Lower lobe of right lung (tissue), 2 donors: ENCODE measurements at places on chromosomes 6 and 20. TPM values are rescaled to one million over a fixed set of nuclear protein-coding genes. Genes with fewer than 3 reads are reported as not detected.

- H3K36me3 ChIP-seq = no peaks in the 10 kb centered on the region
- H3K27me3 ChIP-seq = no peaks in the 10 kb centered on the region
- H3K4me1 ChIP-seq = peaks cover 8% of the 10 kb centered on the region
- H3K4me3 ChIP-seq = no peak overlapping the region
Measured at GRCh38 chr6:137736048-137736818, 130.8 kb upstream of the TNFAIP3 start.

GRCh38 chr6:125802943-125803377, 12.2 kb downstream of the NCOA7 start:
- no peak for DNase-seq
- no peaks in the 10 kb centered on the region for H3K27me3 ChIP-seq
- no peak overlapping the region for H3K4me3 ChIP-seq
- peaks cover 6% of the 10 kb centered on the region for H3K36me3 ChIP-seq
- H3K27ac ChIP-seq = peak overlapping the region; percentile 20

DNA sequence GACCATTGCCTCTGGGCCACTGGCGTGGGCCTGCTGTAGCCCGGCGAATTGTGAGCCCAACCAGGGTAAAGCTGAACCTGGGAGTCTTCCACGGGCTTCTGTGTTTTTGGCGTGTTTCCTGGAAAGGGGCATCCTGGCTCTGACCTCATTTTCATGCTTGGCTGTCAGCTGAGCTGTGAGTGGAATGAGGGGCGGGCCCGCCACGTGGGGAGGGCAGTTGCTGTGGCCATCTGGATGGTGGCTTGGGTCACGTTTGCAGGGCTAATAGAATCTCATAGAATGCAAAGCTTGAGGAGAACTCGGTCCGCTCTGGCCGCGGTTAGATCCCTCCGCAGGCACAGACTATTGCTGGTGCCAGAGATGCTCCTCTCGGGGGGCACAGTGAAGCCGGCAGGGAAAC, 263.0 kb downstream of the SMOC2 start:
- H3K4me3 ChIP-seq = no peak overlapping the region
- DNase-seq = no peak
- peaks cover 6% of the 10 kb centered on the region for H3K27me3 ChIP-seq
- H3K27ac ChIP-seq = no peak overlapping the region
- no peaks in the 10 kb centered on the region for H3K36me3 ChIP-seq
- H3K4me1 ChIP-seq = no peaks in the 10 kb centered on the region

Gene CLPSL2
- not detected for total RNA-seq

DNA sequence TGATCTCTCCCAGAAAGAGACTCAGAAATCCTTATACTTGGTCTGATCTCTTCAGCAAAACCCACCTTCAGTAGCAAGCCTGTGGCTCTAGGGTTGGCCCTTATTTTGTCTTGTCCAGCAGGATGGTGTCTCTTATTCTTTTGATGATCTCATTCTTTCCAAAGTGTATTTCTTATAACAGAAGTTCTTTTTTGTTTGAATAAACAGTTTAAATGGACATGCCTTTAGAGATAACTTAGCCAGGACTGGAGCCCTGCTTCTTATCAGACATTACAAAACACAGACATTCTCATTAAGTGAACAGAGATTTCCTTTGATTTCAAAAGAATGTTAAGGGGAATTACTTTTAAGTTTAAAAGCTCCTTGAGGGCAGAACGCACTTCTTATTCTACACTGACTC, 31.7 kb downstream of the KCNS1 start:
- H3K36me3 ChIP-seq = peaks cover 46% of the 10 kb centered on the region
- no peaks in the 10 kb centered on the region for H3K4me1 ChIP-seq
- DNase-seq = no peak
- H3K4me3 ChIP-seq = no peak overlapping the region
- H3K27ac ChIP-seq = no peak overlapping the region

DNA sequence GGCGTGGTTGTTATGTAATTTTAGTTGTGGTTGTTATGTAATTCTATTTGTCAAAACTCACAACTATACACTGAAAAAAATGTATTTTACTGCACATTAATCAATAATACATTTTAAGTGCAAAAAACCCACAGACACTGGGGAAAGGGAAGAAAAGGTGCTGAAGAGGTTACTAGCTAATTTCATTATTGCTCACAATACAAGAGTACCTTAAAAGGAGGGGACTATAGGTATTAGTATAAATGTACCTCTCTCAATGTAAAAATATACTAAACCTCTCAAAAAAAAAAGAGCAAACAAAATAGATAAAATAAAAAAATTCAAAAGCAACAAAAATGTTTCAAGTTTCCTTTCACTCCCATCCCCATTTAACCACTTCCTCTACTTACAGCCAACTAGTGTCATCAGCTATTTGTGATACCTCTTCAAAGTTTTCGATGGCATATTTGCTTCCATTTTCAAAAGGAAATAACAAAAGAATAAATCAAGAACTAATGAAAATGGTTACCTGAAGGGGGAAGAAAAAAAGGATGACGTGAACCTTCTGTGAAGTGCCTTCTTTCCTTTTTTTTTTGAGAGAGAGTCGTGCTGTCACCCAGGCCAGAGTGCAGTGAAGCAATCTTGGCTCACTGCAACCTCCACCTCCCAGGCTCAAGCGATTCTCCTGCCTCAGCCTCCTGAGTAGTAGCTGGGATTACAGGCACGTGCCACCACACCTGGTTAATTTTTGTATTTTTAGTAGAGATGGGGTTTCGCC, 30.2 kb downstream of the RANBP9 start:
- no peak overlapping the region for H3K27ac ChIP-seq
- H3K4me1 ChIP-seq = peaks cover 11% of the 10 kb centered on the region
- H3K27me3 ChIP-seq = no peaks in the 10 kb centered on the region
- no peaks in the 10 kb centered on the region for H3K36me3 ChIP-seq

- H3K4me1 ChIP-seq = peaks cover 32% of the 10 kb centered on the region
- H3K4me3 ChIP-seq = no peak overlapping the region
- no peak overlapping the region for H3K27ac ChIP-seq
Measured at GRCh38 chr6:11585426-11586016, 48.0 kb downstream of the TMEM170B start.

Gene CFAP206
- 3.9 TPM for total RNA-seq

Gene CSNK2A1
- 86.3 TPM for total RNA-seq

DNA sequence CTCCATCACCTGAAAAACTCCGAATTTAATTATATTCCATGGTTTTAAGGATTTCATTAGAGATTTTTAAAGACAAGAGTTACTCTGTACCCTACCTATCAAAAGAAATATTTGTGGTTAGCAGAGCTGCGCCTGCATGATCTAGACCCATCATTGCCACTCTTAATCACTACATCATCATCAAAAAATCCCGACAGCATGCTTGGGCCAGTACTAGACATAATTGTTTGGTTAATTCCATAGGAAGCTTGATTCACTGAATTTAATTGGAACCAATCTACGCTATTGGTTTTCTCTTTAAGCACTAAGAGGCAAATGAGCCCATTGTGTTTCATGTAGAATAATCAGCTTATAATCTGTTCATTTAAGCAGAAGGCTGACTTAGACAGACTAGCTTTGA, 33.4 kb upstream of the RNF217 start:
- no peak overlapping the region for H3K27ac ChIP-seq
- DNase-seq = no peak
- H3K4me1 ChIP-seq = no peaks in the 10 kb centered on the region
- H3K36me3 ChIP-seq = no peaks in the 10 kb centered on the region
- H3K27me3 ChIP-seq = no peaks in the 10 kb centered on the region

DNA sequence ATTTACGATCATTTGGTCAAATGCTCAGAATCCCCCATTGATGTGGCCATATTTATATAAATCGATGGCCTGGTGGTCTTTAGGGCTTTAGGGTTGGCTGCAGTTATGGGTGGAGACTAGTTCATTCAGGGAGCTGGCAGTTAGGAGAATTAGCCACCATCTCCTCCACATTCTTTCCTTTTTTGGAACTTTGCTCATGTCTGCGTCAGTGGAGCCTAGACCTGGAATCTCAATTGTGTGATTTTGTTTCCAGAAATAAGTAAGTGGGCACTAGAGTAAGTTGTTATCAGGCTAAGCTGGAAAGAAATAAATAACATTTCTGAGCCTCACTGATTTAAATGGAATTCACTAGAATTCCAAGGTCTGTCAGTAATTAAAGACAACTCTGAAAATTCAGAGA, 29.0 kb upstream of the ELOVL5 start:
- no peaks in the 10 kb centered on the region for H3K36me3 ChIP-seq
- H3K27me3 ChIP-seq = no peaks in the 10 kb centered on the region
- no peak overlapping the region for H3K4me3 ChIP-seq
- H3K27ac ChIP-seq = no peak overlapping the region

DNA sequence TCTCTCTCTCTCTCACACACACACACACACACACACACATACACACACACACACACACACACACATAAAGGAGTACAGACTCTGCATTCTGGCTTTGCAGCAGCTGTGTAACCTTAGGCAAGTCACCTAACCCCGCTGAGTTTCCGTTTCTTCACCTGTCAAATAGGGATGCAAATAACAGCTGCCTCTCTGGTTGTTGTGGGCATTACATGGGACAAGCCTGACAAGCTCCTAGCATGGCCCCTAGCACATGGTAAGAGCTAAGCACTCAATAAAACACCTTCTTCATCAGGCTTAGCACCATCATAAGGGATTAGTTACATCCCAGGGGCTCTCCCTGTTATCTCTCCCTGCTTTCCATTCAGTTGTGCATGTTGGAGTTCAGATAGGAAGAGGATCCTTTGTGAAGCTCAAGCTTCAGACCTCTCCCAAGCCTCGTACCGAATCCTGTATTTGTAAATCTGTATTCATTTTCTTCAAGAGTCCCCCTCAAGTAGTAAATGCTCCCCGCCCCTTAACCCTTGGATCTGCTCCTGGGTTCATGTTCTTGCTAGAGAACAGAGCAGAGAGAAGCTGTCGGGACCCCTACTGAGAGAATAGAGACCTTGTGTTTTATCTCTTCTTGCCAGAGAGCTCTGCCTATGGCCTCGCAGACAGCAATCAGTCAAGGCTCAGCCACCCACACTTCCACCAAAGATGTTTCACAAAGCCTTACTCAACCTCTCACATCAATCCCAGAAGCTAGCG, 2.2 kb downstream of the SLC13A3 start:
- H3K27me3 ChIP-seq = peaks cover 22% of the 10 kb centered on the region
- H3K4me1 ChIP-seq = no peaks in the 10 kb centered on the region

- DNase-seq = no peak
- no peak overlapping the region for H3K4me3 ChIP-seq
- H3K27ac ChIP-seq = no peak overlapping the region
- no peaks in the 10 kb centered on the region for H3K36me3 ChIP-seq
- H3K27me3 ChIP-seq = no peaks in the 10 kb centered on the region
- no peaks in the 10 kb centered on the region for H3K4me1 ChIP-seq
Measured at GRCh38 chr6:112049026-112049799, 4.7 kb upstream of the CCN6 start.

Gene DUSP15
- 0.80 TPM for total RNA-seq

Gene SLPI
- 1,714 TPM for total RNA-seq
